Activated naive CD4-positive, alpha-beta T cell (primary cell): ENCODE measurements at places on chromosomes 7 and 10.

GRCh38 chr10:69928339-69928738, 124.3 kb upstream of the MACROH2A2 start:
- DNase-seq = no peak

DNA sequence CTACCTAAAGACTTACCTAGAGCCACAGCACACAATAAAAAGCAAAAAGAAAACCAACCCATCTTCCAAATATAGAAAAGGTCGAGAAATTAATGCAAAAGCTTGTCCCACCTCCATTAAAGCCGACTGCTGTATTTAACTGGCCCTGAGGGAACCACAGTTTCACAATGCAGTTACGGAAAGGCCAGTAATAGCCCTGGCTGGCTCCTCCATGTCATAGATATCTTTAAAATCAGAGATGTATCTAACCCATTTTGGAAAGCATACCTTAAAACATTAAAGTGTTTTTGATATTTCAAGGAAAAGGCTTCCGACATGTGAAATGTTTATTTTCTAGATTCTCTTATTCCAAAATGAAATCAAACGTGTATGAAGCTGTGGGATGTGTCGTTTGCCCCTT, 23.0 kb downstream of the HDAC9 start:
- DNase-seq = no peak

- DNase-seq = no peak
Measured at GRCh38 chr10:59181668-59182067, 5.2 kb downstream of the PHYHIPL start.

GRCh38 chr10:12838995-12839927, 162.3 kb downstream of the CCDC3 start:
- DNase-seq = no peak

- DNase-seq = no peak
Measured at GRCh38 chr10:60549686-60550085, 160.0 kb upstream of the ANK3 start.

DNA sequence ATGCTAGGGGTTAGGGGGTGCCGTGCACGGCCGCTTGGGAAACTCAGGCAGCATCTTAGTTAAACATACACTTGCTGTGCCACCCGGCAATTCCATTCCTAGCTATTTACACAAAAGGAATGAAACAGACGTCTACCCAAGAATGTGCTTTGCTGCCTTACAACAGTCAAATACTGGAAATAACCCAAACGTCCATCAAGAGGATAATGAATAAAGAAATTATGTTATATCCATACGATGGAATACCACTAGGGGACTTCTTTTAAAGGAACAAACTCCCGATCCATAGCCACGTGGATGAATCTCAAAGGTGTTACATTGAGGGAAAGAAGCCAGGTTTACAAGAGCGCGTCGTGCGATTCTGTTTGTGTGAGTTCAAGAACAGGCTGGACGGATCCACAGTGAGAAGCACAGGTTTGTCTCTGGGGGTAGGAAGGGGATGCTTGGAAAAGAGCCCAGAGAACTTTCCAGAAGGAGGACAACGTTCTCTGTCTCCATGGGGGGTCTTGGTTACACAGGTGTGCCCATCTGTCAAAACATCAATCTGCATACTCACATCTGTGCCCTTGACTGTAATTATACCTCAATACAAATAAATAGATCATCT, 41.8 kb downstream of the STK32C start:
- no peak for DNase-seq

GRCh38 chr10:29035721-29036120, 253.1 kb upstream of the LYZL1 start:
- no peak for DNase-seq

GRCh38 chr10:64732372-64732957, 1211.3 kb downstream of the REEP3 start:
- no peak for DNase-seq

DNA sequence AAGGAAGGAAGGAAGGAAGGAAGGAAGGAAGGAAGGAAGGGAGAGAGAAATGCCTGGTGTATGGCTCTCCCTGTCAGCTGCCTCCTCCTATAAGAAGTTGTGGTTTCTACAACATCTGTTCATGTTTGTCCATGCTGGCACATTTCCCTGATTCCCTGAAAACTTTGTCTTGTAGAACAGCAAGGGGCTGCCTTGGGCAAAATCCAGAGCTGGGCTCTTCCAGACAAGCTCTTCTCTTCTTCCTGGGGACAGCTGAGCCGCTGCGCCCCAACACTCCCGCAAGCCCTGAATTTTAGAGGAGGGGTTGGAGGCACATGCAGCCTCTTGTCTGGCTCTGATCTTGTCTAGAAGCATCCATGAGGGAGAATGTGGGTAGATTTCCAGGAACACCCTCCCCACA, 282.0 kb upstream of the ADARB2 start:
- no peak for DNase-seq

GRCh38 chr10:114239117-114239993, at the start of gene VWA2:
VWA2 (plus strand) TSS chr10:114239254; CDS start chr10:114248714, 9,460 bp downstream.
- DNase-seq = no peak

- DNase-seq = no peak
Measured at GRCh38 chr7:43760861-43761260, 2.4 kb downstream of the BLVRA start.

- no peak for DNase-seq
Measured at GRCh38 chr7:1550005-1550845, 5.8 kb downstream of the TMEM184A start.

DNA sequence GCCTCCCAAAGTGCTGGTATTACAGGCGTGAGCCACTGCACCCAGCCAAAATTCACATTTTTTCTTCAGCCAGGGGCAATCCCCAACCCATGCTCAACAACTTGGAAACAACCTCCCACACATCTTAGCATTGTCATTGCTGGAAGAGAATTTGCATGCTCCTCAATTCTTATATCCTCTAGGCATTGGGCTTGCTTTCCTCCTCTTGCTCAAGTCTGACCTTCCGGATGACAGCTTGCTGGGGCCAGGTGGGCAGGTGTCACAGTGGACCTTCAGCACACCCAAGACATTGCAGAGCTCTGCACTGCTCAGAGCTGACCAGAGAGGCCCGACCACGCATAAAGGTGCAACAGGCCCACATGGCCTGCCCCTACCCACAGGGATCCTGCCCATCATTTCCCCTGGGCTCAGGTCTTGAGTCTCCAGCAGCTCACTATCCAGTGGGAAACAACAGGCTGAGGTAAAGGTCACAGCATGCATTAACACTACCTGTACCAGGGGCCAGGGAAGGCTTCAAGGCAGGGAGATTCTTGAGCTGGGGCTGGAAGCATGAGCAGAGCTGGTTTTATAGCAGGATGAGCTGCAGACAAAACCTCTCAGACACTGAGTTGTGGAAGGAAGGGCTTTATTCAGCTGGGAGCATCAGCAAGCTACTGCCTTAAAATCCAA, 6.8 kb upstream of the GPR15LG start:
- no peak for DNase-seq

DNA sequence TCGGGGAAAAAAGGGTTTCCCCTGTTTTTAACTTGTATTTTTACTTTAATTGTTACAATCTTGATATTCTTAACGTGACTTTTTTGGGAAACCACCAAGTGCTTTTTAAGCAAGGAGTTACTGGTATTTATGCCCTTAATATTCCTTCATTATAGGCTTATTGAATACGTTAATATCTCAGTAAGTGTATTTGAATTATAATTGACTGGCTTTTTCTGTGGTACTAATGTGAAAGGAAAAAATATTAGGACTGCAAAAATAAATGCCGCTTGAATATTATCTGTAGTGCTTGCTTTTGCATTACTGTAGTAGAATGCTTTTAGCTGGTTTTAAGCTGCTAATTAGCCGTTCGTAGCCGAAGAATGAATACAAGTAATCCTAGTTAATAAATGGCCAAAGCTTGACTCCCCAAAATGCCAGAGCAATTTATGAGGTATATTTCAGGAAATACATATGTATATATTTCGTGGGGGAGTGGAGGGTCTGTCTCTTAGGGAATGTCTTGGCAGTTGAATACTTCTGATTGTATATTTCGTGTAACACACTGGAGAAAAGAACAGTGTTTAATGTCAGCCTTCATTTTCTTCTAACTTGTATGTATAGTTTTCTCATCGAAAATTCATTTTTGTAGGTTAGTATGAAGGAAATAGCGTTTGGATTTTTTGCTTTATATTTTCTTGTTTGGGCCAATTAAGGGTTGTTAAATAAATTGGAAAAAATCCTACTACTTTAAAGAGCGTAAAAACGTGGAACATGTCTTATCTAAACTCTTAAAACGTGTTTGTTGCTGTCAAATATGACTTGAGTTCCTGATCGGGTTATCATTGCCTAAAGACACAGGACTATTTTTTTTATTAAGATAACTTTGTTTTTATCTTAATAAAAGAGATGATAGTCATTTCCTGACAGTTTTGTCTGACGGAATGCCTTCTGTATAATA, 1.5 kb downstream of the PDCD4 start:
- DNase-seq = no peak

GRCh38 chr10:917416-917720, 14.1 kb downstream of the LARP4B start:
- no peak for DNase-seq

GRCh38 chr7:146129296-146129695, 12.7 kb downstream of the CNTNAP2 start:
- DNase-seq = no peak

DNA sequence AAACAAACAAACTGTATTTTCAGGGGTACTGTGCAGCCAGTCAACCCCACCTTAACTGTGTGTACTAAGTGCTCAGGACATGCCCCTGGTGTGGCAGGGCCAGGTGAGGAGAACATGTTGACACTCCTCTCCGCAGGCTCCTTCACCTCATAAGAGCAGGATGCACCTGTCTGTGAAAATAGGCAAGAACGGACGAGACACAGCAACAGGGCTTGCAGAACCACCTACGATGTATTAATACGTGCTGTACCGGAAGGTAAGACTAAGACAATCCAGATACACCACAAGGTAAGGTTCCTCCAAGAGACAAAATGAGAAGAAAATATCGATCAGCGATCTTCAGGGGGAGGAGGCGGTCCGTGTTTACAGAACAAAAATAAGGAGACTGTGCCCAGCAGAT, 65.8 kb upstream of the CAMK2B start:
- DNase-seq = no peak

DNA sequence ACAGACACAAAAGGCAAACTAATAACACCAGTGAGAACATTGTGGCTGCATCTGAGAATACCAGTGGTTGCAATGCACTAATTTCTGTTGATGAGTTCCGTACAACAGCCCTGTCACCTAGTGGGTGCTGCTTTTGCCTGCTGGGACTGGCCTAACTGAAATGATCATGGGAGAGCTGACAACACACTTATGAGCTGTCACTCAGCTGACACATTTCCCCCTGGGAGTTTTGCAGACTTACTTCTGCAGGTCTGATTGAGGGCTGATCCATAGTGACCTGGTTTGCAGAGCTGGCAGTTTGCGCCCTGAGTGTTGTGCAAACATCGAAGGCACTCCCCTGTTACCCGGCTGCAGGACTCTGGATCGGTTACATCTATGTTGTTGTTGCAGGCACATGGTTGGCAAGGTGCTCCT, 60.6 kb upstream of the LAMB1 start:
- no peak for DNase-seq

DNA sequence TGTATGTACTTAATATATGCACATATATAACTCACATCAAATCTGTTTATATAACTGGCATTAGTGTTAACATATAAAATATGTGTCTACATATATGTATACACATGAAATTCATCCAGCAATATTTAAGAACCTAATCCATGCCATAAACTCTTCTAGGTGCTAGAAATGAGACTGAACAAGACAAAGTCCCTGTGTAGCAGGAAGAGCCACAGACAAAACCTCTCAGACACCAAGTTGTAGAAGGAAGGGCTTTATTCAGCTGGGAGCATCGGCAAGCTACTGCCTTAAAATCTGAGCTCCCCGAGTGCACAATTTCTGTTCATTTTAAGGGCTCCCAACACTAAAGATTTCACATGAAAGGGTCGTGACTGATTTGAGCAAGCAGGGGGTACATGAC, 52.5 kb downstream of the CRPPA start:
- DNase-seq = no peak

- no peak for DNase-seq
Measured at GRCh38 chr10:131089150-131089549, 222.4 kb downstream of the TCERG1L start.

GRCh38 chr10:132703419-132704007, 82.4 kb downstream of the NKX6-2 start:
- DNase-seq = no peak

GRCh38 chr7:72080341-72080766, 331.8 kb downstream of the CALN1 start:
- DNase-seq = no peak

- no peak for DNase-seq
Measured at GRCh38 chr10:97583476-97583875, 713 bp upstream of the HOGA1 start.

DNA sequence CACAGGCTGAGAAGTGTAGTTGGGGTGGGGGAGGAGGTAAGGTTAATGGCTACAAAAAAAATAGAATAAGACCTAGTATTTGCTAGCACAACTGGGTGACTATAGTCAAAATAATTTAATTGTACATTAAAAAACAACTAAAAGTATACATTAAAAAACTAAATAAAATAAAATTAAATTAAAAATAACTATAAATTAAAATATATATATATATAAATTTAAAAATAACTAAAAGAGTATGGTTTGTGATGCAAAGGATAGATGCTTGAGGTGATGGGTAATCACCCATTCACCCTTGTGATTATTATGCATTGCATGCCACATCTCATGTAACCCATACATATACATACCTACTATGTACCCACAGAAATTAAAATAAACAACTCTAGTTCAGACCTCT, 762.5 kb downstream of the SORCS1 start:
- DNase-seq = no peak

GRCh38 chr7:125465527-125465926, 535.9 kb upstream of the POT1 start:
- DNase-seq = no peak

- no peak for DNase-seq
Measured at GRCh38 chr7:98418271-98418635, 17.4 kb upstream of the BAIAP2L1 start.

GRCh38 chr7:40937879-40938278, 765.0 kb downstream of the INHBA start:
- no peak for DNase-seq

DNA sequence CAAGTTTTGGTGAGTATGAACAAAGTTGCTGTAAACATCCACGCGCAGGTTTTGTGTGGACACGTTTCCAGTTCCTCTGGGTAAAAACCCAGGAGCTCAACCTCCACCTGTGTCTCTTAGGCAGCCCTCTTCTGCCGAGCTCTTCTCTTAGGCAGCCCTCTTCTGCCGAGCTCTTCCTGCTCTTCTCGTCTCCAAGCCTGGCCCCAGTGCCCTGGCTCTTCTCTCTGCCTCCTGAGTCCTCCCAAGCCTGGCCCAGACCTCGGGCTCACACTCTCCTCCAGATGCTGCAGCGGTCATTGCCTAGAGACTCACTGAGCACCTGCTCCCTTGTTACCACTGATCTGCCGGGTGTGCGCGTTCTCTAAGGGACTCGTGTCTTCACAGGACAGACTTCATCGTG, 38.7 kb upstream of the BNIP3 start:
- no peak for DNase-seq

DNA sequence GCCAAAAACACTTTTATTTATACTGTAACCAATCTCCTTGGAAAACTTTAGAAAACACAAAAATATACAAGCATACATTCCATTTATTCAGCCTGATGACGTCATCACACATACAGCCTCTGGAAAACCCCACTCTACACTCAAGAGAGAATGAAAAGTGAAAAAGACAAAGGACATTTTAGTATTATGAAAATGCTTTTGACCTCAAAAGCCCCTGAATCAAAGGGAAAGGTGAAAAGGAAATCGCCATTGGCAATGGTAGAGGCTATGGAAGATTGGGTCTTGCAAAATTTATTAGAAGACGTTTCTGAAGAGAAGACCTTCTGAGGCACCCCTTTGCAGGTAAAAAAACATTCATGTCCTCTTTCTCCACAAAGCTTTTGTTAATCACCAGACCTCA, 82.9 kb upstream of the STRIP2 start:
- no peak for DNase-seq
